Activated CD8-positive, alpha-beta memory T cell treated with anti-CD3 and anti-CD28 coated beads, Interleukin-2, amount 10 ng/mL, durations not matched to agents 7 days and 5 days (primary cell): ENCODE measurements at places on chromosomes 5 and 9.

DNA sequence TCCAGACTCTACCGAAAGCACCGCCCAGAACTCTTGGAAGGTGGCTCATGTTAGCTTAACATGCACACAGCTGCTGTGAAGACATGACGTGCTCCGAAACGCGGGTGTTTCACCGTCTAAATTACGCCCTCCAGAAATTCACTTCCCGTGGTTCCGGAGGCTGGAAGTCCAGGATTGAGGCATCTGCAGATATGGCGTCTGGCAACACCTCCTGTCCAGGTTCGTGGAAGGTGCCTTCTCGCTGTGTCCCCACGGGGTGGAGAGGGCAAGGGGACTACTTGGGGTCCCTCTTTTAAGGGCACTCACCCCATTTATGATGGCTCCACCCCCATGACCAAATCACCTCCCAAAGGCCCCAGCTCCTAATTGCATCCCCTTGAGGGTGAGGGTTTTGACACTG, 348.0 kb upstream of the IRX2 start:
- H3K4me3 ChIP-seq = no peak overlapping the region
- peaks cover 17% of the 10 kb centered on the region for H3K27me3 ChIP-seq
- no peak overlapping the region for H3K27ac ChIP-seq
- DNase-seq = no peak

DNA sequence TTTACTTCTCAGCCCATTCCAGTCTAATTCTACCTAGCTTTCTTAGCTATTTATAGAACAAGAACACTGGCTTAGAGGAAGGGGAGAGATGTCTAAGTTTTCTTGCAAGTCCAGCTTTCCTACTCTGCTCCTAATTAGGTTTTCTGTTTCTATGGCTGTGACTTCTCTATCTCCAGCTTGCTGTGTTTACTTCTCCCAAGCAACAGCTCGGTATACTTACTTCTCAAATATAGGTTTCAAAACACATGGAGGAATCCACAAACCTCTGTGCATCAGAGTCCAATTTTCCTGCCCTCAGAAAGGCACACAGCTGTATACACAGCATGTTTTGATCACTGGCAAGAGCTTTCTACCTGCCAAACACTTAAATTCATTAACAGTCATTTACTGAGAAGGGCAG, 17.4 kb upstream of the HMGCR start:
- peaks cover 3% of the 10 kb centered on the region for H3K27me3 ChIP-seq
- no peak for DNase-seq
- H3K36me3 ChIP-seq = no peaks in the 10 kb centered on the region
- no peaks in the 10 kb centered on the region for H3K4me1 ChIP-seq
- no peak overlapping the region for H3K27ac ChIP-seq

DNA sequence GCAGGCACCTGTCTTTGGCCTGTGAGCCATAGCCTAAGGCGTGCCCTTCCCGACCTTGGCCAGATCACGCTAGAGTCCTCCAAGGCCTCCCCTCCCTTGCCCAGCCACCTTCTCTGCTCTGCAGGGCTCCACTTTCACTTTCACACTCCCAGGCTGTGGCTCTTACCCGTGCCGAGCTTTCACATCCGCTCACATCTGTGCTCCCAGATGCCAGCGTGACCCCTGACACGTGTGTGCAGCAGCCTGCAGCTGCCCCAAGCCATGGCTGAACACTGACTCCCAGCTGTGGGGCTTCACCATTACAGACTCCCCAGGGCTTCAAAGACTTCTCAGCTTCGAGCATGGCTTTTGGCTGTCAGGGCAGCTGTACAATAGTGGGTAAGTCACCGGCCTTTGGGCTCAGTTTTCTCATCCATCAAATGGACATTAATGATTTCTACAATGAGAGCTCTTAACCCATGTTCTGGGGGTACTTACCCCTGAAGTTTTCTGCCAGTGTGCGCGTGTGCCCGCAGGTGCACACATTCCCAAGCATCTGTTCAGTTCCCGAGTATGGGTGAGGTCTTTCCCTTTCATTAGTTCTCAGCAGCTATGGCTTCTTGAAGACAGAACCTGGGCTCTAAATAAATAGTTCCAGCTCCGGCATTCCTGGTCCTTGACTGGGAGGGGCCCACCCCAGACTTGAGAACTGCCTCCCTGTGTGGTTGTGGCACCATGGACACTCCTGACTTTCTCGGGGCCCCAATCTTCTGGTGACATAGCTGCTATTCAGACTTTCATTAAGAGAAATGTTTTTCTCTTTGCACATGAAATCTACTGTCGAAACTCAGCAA, 118.6 kb downstream of the RGS3 start:
- peaks cover 71% of the 10 kb centered on the region for H3K4me1 ChIP-seq
- peak overlapping the region; percentile 58 for H3K4me3 ChIP-seq
- H3K27me3 ChIP-seq = no peaks in the 10 kb centered on the region
- DNase-seq = peak; percentile 93
- H3K36me3 ChIP-seq = peaks cover 24% of the 10 kb centered on the region
- peak overlapping the region; percentile 95 for H3K27ac ChIP-seq

GRCh38 chr9:4402501-4402900, 87.8 kb upstream of the SLC1A1 start:
- no peak for DNase-seq
- no peak overlapping the region for H3K27ac ChIP-seq
- H3K4me1 ChIP-seq = no peaks in the 10 kb centered on the region
- H3K36me3 ChIP-seq = no peaks in the 10 kb centered on the region
- no peak overlapping the region for H3K4me3 ChIP-seq

GRCh38 chr9:76365028-76365427, 29.2 kb downstream of the RFK start:
- no peak for DNase-seq
- no peak overlapping the region for H3K27ac ChIP-seq
- no peaks in the 10 kb centered on the region for H3K36me3 ChIP-seq
- H3K4me1 ChIP-seq = no peaks in the 10 kb centered on the region

- H3K4me1 ChIP-seq = peaks cover 10% of the 10 kb centered on the region
- peaks cover 25% of the 10 kb centered on the region for H3K36me3 ChIP-seq
- H3K27ac ChIP-seq = no peak overlapping the region
- no peak overlapping the region for H3K4me3 ChIP-seq
- H3K27me3 ChIP-seq = no peaks in the 10 kb centered on the region
These were observed 12.8 kb downstream of the MTREX start for GRCh38 chr5:55320571-55320970.

GRCh38 chr5:115895821-115896220, 54.1 kb downstream of the AP3S1 start:
- no peak overlapping the region for H3K4me3 ChIP-seq
- H3K27ac ChIP-seq = no peak overlapping the region
- no peaks in the 10 kb centered on the region for H3K27me3 ChIP-seq
- DNase-seq = no peak

DNA sequence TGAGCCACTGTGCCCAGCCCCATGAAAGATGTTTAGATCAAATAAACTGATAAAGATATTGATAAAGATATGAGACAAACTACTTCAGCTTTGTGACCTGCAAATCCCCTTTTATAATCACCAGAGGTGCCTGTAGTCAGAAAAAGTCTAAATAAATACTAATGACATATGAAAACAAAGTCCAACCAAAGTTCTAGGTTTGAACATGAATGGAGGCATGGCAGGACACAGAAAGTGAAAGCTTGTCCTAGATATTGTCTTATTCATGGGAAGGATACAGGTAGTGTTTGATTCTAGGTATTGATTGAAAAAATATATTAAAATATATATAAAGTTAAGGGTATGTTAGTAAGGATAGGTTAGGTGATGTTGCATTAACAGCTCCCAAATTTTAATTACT, 24.6 kb upstream of the PSAT1 start:
- no peak for DNase-seq
- no peaks in the 10 kb centered on the region for H3K27me3 ChIP-seq
- no peak overlapping the region for H3K4me3 ChIP-seq

- H3K27ac ChIP-seq = no peak overlapping the region
- no peaks in the 10 kb centered on the region for H3K27me3 ChIP-seq
- H3K4me3 ChIP-seq = no peak overlapping the region
- H3K4me1 ChIP-seq = no peaks in the 10 kb centered on the region
- DNase-seq = no peak
- peaks cover 2% of the 10 kb centered on the region for H3K36me3 ChIP-seq
These were observed 147.0 kb downstream of the PAM start for GRCh38 chr5:102902135-102902448.

GRCh38 chr5:168847511-168848073, 268.4 kb upstream of the PANK3 start:
- H3K27ac ChIP-seq = no peak overlapping the region
- no peak overlapping the region for H3K4me3 ChIP-seq
- H3K27me3 ChIP-seq = peaks cover 42% of the 10 kb centered on the region

- no peak for DNase-seq
- peaks cover 22% of the 10 kb centered on the region for H3K4me1 ChIP-seq
- H3K27ac ChIP-seq = no peak overlapping the region
- H3K36me3 ChIP-seq = peaks cover 2% of the 10 kb centered on the region
- no peaks in the 10 kb centered on the region for H3K27me3 ChIP-seq
These were observed 4.9 kb downstream of the NADK2 start for GRCh38 chr5:36236801-36237200.

GRCh38 chr5:40484495-40484894, 195.2 kb upstream of the PTGER4 start:
- no peaks in the 10 kb centered on the region for H3K27me3 ChIP-seq
- H3K4me3 ChIP-seq = no peak overlapping the region
- H3K36me3 ChIP-seq = peaks cover 15% of the 10 kb centered on the region
- DNase-seq = no peak
- H3K4me1 ChIP-seq = peaks cover 64% of the 10 kb centered on the region

DNA sequence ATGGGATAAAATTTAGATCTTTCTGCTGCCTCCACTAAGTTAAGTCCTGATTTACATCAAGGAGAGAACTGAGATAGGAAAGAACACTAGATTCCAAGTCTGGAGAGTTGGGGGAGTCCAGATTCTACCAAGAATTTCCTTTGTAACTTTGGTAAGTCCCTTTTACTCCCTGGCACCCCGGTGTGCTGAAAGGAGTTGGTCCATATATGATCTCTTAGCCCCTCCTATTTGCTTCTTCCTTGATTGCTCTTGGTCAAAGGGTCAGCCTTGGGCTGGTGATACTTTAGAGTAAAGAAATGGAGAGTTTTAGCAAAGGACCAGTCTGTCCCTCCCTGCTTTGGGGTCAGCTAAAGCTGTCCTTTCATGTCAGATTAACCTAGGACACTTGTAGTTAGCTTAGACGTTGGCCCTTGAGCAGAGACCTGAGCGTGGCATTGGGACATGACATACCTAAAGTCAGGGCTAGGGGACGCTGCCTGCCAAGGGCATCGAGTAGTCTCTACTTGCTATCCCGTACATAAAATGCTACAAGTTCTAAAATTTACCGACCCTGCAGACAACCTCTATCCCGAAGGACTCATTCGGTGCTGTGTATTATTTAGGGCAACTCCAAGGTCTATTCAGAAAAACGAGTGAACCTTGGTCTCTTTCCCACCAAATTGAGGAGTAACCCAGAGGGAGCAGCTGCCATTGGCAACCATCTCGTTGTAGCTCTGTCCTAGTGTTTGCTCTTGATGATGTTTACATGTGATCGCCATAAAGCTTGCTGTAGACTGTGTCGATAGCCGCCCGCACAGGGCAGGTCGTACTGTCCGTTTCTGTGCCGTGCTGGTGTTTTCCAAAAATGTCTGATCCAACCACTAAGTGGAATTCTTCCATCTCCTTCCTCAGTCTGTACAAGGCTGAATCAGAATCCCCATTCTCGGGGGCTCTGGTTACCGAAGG, 94.4 kb downstream of the PDE6A start:
- H3K4me1 ChIP-seq = no peaks in the 10 kb centered on the region
- no peak overlapping the region for H3K27ac ChIP-seq
- no peak for DNase-seq

DNA sequence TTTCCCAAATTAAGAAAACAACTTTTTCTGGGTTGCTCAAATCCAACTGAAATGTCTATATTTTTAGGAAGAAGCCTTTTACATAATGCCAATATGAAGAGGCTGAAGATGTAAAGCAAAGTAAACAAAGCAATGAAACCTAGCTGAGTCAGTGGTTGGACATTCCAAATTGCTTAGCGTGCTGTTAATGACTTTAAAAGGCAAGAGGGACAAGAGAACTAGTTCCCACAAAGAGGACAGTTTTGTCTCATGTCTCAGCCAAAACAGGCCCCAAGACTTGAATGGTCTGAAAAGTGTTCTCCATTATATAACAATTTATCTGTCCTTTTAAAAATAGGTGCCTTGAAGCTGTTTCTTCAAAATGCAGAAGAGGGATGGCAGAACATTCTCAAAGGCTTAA, 407.0 kb downstream of the ENC1 start:
- no peak overlapping the region for H3K4me3 ChIP-seq
- no peak for DNase-seq
- H3K27me3 ChIP-seq = peaks cover 11% of the 10 kb centered on the region
- H3K27ac ChIP-seq = no peak overlapping the region
- H3K36me3 ChIP-seq = no peaks in the 10 kb centered on the region

GRCh38 chr5:134392301-134392700, 19.4 kb downstream of the CDKN2AIPNL start:
- H3K36me3 ChIP-seq = peaks cover 47% of the 10 kb centered on the region
- H3K4me1 ChIP-seq = no peaks in the 10 kb centered on the region
- H3K27ac ChIP-seq = no peak overlapping the region
- H3K4me3 ChIP-seq = no peak overlapping the region
- no peaks in the 10 kb centered on the region for H3K27me3 ChIP-seq

DNA sequence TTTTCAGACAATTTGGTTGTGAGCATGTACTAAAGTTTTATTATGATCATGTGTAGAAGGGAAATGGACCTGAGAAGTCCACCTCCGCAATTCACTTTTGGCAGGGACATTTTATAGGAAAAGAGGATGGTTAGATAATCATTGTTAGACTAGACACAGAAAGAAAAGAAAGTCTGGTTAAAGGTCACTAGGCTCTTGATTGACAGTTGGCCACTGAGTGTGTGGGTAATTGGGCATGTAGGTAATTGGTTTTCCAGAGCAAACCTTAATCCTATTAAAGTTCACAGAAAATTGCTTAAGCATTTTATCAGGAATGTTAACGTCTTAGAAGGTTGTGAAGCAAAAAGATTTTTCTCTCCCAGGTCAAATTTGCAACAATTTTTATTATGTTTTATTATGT, 158.5 kb upstream of the CLINT1 start:
- no peak overlapping the region for H3K4me3 ChIP-seq
- H3K27ac ChIP-seq = no peak overlapping the region
- H3K27me3 ChIP-seq = peaks cover 17% of the 10 kb centered on the region

DNA sequence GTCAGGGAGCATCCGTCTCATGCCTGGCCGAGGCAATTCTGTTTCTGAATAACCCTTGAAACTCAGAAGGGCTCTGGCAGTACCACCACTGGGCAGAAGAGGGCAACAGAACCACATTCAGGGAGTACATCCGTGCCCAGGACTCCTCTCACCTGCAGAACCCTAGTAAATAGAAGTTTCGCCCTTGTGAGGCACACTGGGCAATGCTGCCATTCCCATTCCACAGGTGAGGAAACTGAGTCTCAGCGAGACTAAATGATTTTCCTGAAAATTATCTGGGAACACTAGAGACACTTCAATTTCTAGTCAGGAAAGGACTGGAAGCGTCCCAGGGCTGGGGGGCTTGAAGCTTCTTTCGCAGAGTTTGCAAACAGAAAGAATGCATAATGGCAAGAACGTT, 74.7 kb downstream of the FGF1 start:
- no peaks in the 10 kb centered on the region for H3K36me3 ChIP-seq
- no peaks in the 10 kb centered on the region for H3K4me1 ChIP-seq
- peak; percentile 80 for DNase-seq
- peaks cover 45% of the 10 kb centered on the region for H3K27me3 ChIP-seq
